NCI-H82 (cell line): ENCODE measurements at places on chromosomes 12 and 14.

GRCh38 chr14:36479344-36479743, 40.7 kb downstream of the NKX2-1 start:
- no peak for DNase-seq

GRCh38 chr14:75294649-75295033, 16.0 kb downstream of the FOS start:
- peak; percentile 56 for DNase-seq

- no peak for DNase-seq
Observed at GRCh38 chr14:53779301-53779700, 177.3 kb downstream of the BMP4 start.

DNA sequence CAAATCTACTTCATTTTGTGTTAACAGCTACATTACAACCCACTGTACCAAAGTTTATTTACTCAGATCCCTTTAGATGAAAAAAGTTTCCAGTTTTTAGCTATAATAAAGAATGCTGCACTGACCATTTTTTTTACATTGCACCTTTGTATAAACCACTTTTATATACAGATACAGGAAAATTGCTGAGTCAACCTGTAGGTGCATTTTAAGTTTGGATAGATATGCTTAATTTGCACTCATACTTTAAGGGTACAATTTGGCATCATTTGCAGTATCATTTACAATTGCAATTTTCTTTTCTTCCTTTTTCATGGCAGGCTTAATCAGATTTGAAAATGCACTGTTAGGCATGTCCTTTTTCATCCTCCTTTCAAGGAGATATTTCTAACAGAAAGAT, 257.8 kb upstream of the LMO3 start:
- DNase-seq: no peak

- DNase-seq: no peak
Observed at GRCh38 chr12:52871291-52872039, 22.7 kb upstream of the KRT78 start.

DNA sequence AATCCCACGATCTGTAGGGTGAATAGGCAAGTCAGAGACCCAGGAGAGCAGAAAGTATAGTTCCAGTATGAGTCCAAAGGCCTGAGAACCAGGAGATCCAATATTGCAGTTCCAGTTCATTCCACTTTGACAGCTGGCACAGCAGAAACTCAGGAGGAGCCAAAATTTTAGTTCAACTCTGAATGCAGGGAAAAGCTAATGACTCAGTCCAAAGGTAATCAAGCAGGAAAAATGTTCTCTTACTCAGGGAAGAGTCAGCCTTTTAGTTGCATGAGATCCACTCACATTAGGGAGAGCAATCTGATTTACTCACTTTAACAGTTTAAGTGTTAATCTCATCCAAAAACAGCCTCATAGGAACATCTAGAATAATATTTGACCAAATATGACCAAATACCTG, 130.2 kb upstream of the LRFN5 start:
- no peak for DNase-seq

- DNase-seq: peak; percentile 76
Observed at GRCh38 chr12:52278575-52279421, 4.4 kb downstream of the KRT86 start.

- peak; percentile 4 for DNase-seq
Observed at GRCh38 chr12:97941686-97942354, 479.2 kb downstream of the RMST start.

- DNase-seq: no peak
Observed at GRCh38 chr14:63012171-63012570, 33.1 kb downstream of the KCNH5 start.

DNA sequence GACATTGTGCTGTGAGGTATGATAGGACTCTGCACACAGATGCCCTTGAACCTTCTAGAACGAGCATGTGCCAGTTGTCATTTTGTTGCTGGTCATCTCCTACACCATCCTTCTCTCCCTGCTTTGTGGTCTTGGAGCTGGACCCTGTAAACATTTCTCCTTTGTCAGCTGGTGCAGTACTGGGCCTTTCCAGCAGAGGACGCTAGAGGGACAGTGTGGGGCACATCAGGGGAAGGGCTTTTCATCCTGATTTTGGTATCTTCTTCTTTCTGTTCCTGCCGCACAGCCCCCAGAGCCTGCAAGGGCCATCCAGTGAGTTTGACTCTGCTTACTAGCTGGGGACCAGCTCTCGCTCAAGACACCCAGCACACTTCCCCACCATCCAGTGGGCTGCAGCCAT, 484.6 kb downstream of the AACS start:
- no peak for DNase-seq

DNA sequence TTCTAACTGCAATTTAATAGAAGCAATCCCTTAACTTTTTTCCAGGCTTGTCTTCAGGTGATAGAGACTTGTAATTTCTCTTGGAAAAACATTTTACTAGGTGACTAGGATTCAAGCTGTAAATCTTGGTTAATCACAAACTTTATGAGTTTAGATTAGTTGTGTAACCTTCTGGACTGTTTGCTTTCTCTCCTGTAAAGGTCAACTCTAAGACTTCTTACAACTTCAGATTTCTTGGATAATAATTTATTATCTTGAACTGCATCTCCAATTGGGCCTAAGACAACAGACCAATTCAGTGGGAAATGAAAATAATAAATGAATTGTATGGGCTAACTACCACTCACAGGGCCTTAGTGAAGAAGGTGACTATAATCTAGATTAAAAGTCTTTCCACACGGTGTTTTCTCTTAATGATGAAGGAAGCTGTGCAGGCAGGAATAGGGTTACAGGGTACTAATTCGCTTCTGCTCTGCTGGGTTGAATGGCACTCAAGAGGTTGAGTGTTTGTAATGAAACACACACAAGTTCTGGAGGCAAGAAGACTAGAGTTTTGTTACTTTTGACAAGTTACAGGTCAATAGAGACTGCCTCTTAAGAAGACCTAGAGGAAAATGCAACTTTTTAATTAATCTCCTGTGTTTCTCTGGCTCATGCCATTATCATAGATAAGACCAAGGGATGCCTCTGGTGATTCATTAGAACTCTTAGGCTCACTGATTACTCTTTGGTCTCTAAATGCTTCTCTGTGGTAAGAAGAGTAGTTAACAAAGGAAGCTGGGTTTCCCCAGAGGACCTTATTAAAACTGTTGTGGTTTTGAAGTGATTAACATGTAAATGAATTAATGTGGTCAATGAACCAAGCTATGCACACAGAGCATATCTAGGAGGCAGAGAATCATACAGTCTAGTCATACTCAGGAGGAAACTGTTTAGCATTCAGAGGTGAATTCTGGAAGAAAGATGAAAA, 30.0 kb upstream of the OR4E1 start:
- no peak for DNase-seq

DNA sequence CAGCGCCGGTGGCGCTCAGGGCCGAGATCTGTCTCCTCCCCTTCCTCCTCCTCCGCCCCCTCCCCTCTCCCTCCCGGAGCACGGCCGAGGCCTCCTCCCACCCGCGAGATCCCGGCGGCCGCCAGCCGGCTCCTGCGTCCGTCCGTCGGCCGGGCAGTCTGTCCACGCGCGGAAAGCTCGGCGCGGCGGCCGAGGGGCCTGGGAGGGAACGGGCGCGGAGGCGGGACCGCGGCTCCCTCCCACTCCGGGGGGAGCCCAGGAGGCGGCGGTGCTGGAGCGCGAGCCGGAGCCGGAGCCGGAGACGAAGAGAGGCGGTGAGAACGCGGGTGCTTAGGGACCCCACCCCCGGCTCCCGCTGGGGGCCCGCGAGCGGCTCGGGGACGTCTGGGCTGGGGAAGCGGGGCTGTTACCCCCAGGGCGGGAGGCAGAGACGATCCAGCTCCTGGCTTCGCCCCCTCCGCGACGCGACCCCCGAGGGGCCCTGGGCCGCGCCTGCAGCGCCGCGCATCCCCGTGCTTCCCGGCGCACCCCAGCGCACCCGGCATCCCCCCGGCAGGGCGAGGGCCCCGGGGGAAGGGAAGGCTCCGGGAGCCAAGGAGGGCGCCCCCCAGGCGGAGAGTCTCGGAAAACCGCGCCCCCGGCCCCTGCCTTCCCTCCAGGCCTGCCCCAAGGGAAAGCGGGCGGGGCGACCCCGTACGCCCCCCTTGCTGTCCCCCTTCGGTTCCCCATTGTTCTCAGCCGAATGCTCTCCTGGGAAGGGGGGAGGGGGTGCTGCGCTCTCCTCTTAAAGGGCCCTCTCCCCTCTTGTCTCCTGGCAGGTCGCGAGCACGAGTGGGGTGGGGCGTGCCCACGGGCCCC, at the start of gene DTX1:
DTX1 (plus strand) TSS at position 100 of the 858 bp plus-strand sequence. CDS start 1,463 bp downstream, outside the sequence.
- DNase-seq: peak; percentile 40

GRCh38 chr12:69497308-69498026, 27.3 kb downstream of the FRS2 start:
- no peak for DNase-seq

GRCh38 chr12:8950221-8950527, 729 bp upstream of the M6PR start:
- no peak for DNase-seq

DNA sequence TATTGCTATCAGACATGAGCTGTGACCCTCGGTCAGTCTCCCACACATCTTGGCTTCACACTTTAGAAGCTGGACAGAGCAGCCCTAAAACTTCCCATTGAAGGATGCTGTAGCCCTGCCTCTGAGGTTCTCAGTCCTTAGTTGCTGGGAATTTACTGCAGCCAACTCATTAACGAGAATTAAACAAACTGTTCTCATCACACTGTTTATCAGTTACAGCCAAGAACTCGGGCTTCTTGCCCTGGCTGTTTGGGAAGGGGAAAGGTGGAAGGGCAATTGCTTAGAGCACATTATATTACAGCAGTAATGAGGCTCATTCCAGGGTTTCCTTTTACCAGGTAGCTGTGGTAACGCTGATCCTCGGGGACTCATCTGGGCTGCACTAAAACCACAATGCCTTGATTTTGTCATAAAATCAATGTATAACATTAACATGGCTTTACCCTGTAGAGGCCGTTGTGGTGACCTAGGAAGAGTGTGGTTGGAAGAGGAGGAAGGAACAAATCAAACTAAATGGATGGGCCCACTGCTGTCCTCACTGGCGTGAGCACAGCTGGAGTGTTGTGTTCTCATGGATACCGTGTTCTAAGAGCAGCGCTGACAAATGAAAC, 87.1 kb downstream of the GPR135 start:
- DNase-seq: no peak

DNA sequence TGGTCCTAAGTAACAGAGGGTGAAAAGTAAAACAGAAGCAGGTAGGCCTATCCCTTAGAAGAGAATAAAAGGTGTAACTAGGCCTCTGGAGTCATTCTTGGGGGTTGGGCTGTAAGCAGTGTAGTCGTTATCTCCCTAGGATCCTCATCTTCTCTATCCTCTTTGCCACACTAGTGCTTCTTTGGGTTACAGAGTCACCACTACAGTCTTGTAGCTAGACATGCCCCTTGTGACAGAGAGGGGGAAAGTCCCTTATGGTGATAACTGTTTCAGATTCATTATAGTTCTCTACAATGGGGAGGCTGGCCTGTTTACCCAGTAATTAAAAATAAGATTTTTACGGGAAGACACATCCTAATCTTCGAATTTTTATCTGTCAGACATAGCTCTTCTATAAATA, 16.4 kb upstream of the SRP54 start:
- no peak for DNase-seq

- peak; percentile 32 for DNase-seq
Observed at GRCh38 chr14:100621806-100622205, 34.6 kb upstream of the BEGAIN start.

DNA sequence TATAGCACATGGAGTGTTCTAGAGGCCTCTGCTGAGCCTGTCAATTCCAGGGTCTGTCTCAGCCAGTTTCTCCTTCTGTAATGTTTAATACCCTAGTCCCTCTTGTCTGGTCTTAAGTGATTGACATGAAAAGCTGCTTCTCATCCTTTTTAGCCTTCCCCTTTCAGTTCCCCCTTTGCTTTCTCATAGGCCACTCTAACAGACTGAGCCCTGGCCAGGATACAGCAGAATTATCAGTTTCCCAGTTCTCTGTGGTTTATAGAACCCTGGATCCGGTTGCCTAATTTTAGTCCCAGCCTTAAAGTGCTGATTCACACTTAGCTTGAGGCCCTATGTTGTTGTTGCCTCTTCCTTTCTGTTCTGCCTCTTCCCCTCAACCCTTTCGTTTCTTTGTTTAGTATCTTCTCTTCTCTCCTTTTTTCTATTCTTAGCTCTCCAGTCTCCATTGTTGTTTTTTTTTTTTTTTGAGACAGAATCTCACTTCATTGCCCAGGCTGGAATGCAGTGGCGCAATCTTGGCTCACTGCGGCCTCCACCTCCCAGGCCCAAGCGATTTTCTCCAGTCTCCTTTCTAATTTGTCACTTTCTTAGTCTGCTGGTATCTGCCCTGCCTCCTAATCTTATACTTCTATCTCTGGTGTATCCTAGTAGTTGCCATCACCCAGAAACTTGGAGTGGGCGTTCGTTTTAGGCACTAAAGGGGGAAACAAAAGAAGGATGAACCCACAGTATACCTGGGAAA, 2.9 kb upstream of the BIN2 start:
- DNase-seq: no peak

DNA sequence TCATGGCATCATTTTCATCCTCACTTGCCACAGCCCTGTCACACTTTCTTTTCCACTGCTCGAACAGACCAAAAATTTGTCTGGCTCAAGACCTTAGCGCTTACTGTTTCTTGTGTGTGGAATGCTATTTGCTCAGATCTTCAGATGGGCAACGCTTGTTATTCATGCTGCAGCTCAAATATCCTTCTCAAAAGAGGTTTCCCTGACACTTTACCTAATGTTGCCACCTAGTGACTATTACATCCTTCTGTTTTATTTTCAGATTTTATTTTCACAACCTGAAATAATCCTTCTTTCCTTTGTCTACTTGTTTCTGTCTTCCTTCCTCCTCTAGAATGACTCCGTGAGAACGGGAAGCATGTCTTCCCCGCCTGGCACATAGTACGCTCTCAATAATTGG, 5.6 kb downstream of the FBXO33 start:
- DNase-seq: no peak

GRCh38 chr12:62659453-62660295, 193.0 kb downstream of the MON2 start:
- DNase-seq: no peak

- DNase-seq: no peak
Observed at GRCh38 chr14:41154143-41154807, 452.4 kb upstream of the LRFN5 start.

DNA sequence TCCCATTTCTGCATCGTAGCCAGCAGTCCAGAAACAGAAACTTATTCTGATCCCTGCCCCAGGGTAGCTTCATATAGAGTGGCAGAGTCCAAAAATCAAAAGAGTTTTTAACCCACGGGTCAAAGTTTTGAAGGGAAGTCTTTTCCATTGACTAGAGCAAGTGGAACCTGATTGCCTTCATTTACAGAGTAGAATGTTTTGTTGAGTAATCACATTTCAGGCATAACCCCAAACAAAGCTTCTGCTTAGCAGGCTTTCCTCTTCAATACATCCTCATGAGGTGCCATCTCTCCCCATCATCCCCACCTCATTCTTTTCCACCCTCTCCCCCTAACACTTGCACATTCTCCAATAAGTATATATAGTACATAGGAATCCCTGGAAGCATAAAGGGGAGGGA, 516.0 kb upstream of the FBXO33 start:
- no peak for DNase-seq
